ENCODE measurements at places on chromosomes 12 and 14. TPM values are rescaled to one million over a fixed set of nuclear protein-coding genes. Genes with fewer than 3 reads are reported as not detected.

GRCh38 chr14:104593710-104594136 lies 10.8 kb downstream of the TMEM179 start:
- H3K27ac ChIP-seq = no peak overlapping the region
- H3K4me1 ChIP-seq = no peaks in the 10 kb centered on the region
- no peak overlapping the region for H3K4me3 ChIP-seq
- no peak for DNase-seq

GRCh38 chr12:6699259-6699988 lies 1.2 kb downstream of the PIANP start:
- no peaks in the 10 kb centered on the region for H3K36me3 ChIP-seq
- peak overlapping the region; percentile 67 for H3K27ac ChIP-seq
- H3K27me3 ChIP-seq = no peaks in the 10 kb centered on the region

- no peaks in the 10 kb centered on the region for H3K4me1 ChIP-seq
- H3K36me3 ChIP-seq = no peaks in the 10 kb centered on the region
- H3K27ac ChIP-seq = no peak overlapping the region
- no peak for DNase-seq
- no peak overlapping the region for H3K4me3 ChIP-seq
These were observed 113.8 kb downstream of the PIK3C2G start for GRCh38 chr12:18375131-18375530.

GRCh38 chr14:62684376-62684775 lies 360.9 kb downstream of the KCNH5 start:
- no peaks in the 10 kb centered on the region for H3K27me3 ChIP-seq
- H3K4me3 ChIP-seq = no peak overlapping the region

DNA sequence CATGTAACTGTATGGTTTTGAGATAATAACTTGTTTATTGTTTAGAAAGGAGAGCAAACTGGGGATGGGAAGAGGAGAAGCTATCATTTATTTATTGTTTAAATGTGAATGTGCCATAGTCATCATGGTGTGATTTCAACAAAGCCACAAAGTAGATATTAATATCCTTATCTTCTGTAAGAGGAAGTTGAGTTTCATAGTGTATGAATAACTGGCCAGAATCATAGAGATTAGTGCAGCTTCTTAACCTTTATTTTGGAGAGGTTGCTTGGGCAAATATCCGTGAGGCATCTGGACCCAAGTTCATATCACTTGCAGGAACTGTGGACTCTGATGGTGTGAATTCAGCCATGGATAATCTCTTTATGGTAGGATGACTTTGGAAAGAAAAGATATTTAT lies 26.8 kb upstream of the LYZ start:
- H3K27ac ChIP-seq = no peak overlapping the region
- no peak for DNase-seq
- no peak overlapping the region for H3K4me3 ChIP-seq
- no peaks in the 10 kb centered on the region for H3K27me3 ChIP-seq

DNA sequence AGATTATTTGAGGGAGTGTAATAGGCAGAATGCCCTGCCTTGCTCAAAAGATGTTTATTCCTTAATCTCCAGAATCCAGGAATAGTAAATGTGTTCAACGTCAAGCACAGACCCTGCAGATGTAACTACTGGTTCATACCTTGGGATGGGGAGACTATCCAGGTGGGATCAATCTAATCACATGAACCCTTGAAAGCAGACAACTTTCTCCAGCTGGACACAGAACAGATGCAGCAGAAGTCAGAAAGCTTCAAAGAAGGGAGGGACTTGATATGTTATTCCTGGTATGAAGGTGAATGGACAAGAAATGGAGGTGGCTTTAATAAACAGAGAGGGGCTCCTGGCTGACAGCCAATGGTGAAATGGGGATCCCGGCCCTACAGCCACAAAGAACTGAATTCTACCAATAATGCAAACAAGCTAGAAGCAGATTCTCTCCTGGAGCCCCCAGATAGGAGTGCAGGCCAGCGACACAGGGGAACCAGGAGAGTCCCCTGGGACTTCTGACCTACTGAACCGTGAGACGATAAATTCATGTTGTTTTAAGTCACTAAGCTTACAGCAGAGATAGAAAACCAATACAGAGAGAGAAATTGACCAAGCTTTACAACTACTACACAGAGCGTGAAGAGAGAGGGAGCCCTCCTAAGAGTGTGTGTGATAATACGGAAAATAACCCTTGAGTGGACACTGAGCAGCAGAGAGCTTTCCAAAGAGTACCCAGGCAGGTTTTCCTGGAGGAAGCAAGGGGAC lies 133.5 kb upstream of the TMEM132C start:
- no peak overlapping the region for H3K4me3 ChIP-seq
- H3K27ac ChIP-seq = no peak overlapping the region
- H3K27me3 ChIP-seq = no peaks in the 10 kb centered on the region
- DNase-seq = no peak

DNA sequence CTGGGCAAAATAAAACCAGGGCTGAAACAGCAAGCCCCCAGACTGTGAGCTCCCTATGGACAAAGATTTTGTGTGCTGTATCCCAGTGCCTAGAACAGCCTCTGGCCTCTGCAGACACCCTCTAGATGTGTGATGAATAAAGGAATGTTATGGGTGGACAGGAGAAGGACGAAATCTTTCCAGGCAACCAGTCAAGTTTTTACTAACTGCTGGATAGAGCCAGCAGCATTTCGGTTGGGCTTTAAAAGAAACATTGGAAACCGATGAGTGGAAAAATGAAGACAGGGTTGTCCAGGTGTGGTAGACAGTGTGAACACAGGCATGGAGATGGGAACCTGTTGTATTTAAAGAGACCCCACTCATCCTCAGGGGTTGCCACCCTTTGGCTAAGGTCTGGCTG lies 4.0 kb downstream of the CHGA start:
- H3K27ac ChIP-seq = no peak overlapping the region
- no peak overlapping the region for H3K4me3 ChIP-seq
- H3K27me3 ChIP-seq = no peaks in the 10 kb centered on the region
- H3K36me3 ChIP-seq = no peaks in the 10 kb centered on the region

- no peaks in the 10 kb centered on the region for H3K36me3 ChIP-seq
- no peaks in the 10 kb centered on the region for H3K4me1 ChIP-seq
- no peaks in the 10 kb centered on the region for H3K27me3 ChIP-seq
- no peak overlapping the region for H3K4me3 ChIP-seq
These were observed 286.5 kb upstream of the TMPO start for GRCh38 chr12:98228683-98229539.

- DNase-seq = no peak
- no peak overlapping the region for H3K4me3 ChIP-seq
- H3K36me3 ChIP-seq = no peaks in the 10 kb centered on the region
- no peaks in the 10 kb centered on the region for H3K27me3 ChIP-seq
- no peak overlapping the region for H3K27ac ChIP-seq
These were observed 33.7 kb upstream of the HELB start for GRCh38 chr12:66268562-66268961.

- no peak overlapping the region for H3K27ac ChIP-seq
- DNase-seq = no peak
- no peaks in the 10 kb centered on the region for H3K36me3 ChIP-seq
These were observed 5.2 kb downstream of the CMAS start for GRCh38 chr12:22051114-22051698.

DNA sequence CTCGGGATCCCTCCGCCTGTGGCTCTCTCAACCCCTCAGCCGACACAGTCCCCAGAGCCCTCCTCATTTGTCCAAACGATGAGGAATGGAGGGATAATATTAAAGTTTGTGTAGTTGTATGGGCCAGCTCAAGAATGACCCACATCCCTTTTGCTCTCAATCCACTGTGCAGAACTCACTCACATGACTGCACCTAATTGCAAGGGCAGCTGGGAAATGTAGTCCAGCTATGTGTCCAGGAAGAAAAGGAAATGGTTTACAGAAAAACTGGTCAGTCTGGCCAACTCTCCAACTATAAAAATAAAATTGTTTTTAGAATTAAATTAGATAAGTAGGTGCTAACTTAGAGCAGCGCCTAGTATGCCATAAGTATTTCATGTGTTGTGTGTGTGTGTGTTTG lies 66.6 kb downstream of the GALNT8 start:
- no peaks in the 10 kb centered on the region for H3K36me3 ChIP-seq
- H3K27me3 ChIP-seq = no peaks in the 10 kb centered on the region
- H3K4me1 ChIP-seq = no peaks in the 10 kb centered on the region

DNA sequence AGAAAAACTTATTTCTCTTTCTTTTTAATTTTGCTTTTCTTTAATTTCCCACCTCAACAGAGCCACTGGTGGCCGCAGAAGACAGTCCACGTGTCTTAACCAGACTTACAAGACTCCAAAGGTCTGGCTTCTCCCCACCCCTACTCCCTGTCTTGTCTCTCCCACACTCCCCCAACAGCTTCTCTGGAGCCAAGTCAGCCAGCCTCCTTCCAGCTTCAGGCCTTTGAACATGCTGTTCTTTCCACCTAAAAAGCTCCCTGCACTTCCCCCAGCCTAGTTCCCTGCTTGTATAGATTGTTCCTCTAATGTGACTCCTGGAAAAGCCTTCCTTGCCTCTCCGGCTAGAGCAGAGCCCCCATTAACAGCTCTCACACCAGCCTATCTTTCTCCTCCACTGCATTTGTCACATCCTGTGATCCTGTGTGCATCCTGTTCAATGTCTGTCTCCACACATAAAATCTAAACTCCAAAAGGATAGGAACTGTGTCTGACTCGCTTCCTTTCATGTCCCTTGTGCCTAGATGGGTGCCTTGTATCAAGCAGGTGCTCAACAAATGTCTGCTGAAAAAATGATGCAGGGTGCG lies 7.8 kb upstream of the DYNLL1 start:
- DNase-seq = peak; percentile 39
- peak overlapping the region; percentile 35 for H3K27ac ChIP-seq
- H3K27me3 ChIP-seq = no peaks in the 10 kb centered on the region

DNA sequence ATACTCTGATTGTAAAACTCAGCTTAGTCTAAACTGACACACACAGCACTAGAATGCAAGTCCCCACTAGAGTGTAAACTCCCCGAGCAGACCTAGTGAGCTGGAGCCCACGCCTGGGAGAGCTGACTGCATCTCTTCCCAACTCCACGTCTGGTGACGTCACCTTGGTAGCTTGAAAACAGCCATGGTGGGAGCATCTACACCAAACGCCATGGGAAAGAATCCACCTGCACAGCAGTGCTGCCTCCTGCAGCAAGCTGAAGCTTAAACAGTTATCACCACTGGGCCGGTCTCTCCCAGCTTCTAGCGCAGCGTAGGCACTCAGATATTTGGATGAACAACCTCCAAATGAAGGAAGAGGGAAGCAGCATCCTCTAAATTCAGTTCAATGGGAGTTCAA lies 4.3 kb upstream of the PAPLN start:
- DNase-seq = no peak
- peaks cover 18% of the 10 kb centered on the region for H3K4me1 ChIP-seq
- H3K27ac ChIP-seq = peak overlapping the region; percentile 1
- H3K36me3 ChIP-seq = no peaks in the 10 kb centered on the region

GRCh38 chr12:59484575-59484974 lies 111.3 kb upstream of the SLC16A7 start:
- H3K27me3 ChIP-seq = no peaks in the 10 kb centered on the region
- no peaks in the 10 kb centered on the region for H3K4me1 ChIP-seq
- H3K36me3 ChIP-seq = no peaks in the 10 kb centered on the region
- H3K27ac ChIP-seq = no peak overlapping the region
- no peak for DNase-seq

GRCh38 chr12:24697295-24697694 lies 251.6 kb downstream of the BCAT1 start:
- DNase-seq = no peak
- H3K27me3 ChIP-seq = no peaks in the 10 kb centered on the region
- H3K27ac ChIP-seq = no peak overlapping the region

GRCh38 chr12:123807670-123808069 lies 45.6 kb downstream of the DNAH10 start:
- no peaks in the 10 kb centered on the region for H3K4me1 ChIP-seq
- H3K27me3 ChIP-seq = no peaks in the 10 kb centered on the region
- no peaks in the 10 kb centered on the region for H3K36me3 ChIP-seq

GRCh38 chr14:99026471-99026870 lies 245.5 kb downstream of the BCL11B start:
- no peak overlapping the region for H3K4me3 ChIP-seq
- H3K27me3 ChIP-seq = no peaks in the 10 kb centered on the region
- no peak for DNase-seq
- H3K27ac ChIP-seq = no peak overlapping the region
- no peaks in the 10 kb centered on the region for H3K4me1 ChIP-seq

DNA sequence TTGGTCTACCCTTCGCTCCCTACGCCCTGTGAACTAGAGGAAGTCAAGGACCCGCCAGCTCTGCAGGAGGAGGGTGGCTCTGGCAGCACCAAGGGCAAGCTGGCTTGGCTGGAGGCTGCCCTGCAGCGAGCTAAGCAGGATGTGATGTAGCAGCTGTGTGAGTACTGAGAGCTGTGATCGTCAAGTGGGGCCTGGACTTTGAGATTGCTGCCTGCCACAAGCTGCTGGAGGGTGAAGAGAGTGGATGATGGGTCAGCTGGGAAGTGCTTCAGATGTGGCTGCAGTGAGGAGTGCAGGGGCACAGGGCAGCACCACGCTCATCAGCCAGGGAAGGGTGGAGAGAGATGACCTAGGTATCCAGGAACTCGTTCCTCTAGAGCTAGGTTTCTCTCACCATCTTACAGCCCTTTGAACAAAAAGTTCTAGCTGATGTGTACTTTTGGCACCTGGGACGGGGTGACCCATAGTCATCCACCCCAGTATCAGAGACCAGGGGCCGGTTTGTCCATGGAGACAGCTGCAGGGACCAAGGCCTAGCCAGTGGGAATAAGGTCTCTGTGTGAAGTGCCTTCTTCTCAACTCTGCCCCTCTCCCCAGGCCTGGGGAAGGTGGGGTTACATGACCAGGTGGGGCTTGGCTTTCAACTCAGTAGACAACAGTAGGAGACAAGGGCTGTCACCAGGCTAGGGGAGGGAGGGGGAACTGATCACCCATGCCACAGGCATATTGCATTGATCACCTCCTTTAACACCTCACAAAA lies 3.2 kb downstream of the KRT86 start:
- no peak overlapping the region for H3K4me3 ChIP-seq
- H3K36me3 ChIP-seq = no peaks in the 10 kb centered on the region
- H3K27ac ChIP-seq = no peak overlapping the region
- no peaks in the 10 kb centered on the region for H3K27me3 ChIP-seq
- no peak for DNase-seq
- no peaks in the 10 kb centered on the region for H3K4me1 ChIP-seq

GRCh38 chr12:116399055-116399454 lies 121.6 kb upstream of the MED13L start:
- DNase-seq = no peak
- no peaks in the 10 kb centered on the region for H3K36me3 ChIP-seq
- no peaks in the 10 kb centered on the region for H3K4me1 ChIP-seq
- H3K27ac ChIP-seq = no peak overlapping the region
- H3K4me3 ChIP-seq = no peak overlapping the region

- H3K27ac ChIP-seq = no peak overlapping the region
- H3K27me3 ChIP-seq = no peaks in the 10 kb centered on the region
- no peak overlapping the region for H3K4me3 ChIP-seq
- DNase-seq = no peak
- no peaks in the 10 kb centered on the region for H3K36me3 ChIP-seq
These were observed 84.4 kb downstream of the B4GALNT3 start for GRCh38 chr12:544142-544541.

GRCh38 chr12:86015026-86015425 lies 140.9 kb downstream of the NTS start:
- no peak overlapping the region for H3K27ac ChIP-seq
- H3K27me3 ChIP-seq = no peaks in the 10 kb centered on the region
- no peaks in the 10 kb centered on the region for H3K4me1 ChIP-seq
- no peak overlapping the region for H3K4me3 ChIP-seq
- DNase-seq = no peak
- no peaks in the 10 kb centered on the region for H3K36me3 ChIP-seq

HVCN1 gene
- total RNA-seq = 3.8 TPM

CLEC1B gene
- not detected for total RNA-seq

HCAR2 gene
- not detected for total RNA-seq

SLC24A4 gene
- 0.35 TPM for total RNA-seq

PSME1 gene
- total RNA-seq = 81.0 TPM

EPYC gene
- total RNA-seq = not detected

NEK9 gene
- 115 TPM for total RNA-seq

ADAMTS20 gene
- total RNA-seq = 1.2 TPM

TMEM30B gene
- 6.4 TPM for total RNA-seq

KCNH5 gene
- total RNA-seq = 1.6 TPM

Data from uterus (tissue), 4 donors.